ENCODE measurements at places on chromosomes 3 and 15. TPM values are rescaled to one million over a fixed set of nuclear protein-coding genes. Genes with fewer than 3 reads are reported as not detected.

The BLM gene
- total RNA-seq = 12.5 TPM

The CFAP91 gene
- total RNA-seq = 0.17 TPM

The MOBP gene
- not detected for total RNA-seq

The COL8A1 gene
- 36.4 TPM for total RNA-seq

The MUC20 gene
- total RNA-seq = 0.17 TPM

The CHRM5 gene
- total RNA-seq = not detected

The PPM1L gene
- total RNA-seq = 0.06 TPM

The SLC24A5 gene
- total RNA-seq = not detected

DNA sequence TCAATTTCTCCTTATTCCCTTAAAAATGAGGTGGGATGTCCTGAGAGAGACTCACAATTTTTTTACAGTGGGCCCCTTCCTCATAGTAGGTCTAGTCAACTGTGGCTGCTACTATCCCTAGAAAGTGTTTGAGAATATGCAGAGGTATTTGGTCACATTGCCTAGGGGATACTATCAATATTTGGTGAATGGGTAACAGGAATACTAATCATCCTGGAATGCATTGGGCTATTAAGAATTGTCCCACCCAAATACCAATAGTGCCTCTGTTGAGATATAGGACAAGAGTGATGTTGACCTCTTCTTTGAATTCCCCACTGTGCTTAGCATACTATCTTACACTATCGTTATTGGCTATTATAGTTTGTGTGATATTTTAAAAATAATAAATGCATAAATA, 389.4 kb downstream of the DIPK2A start:
- no peak for DNase-seq

DNA sequence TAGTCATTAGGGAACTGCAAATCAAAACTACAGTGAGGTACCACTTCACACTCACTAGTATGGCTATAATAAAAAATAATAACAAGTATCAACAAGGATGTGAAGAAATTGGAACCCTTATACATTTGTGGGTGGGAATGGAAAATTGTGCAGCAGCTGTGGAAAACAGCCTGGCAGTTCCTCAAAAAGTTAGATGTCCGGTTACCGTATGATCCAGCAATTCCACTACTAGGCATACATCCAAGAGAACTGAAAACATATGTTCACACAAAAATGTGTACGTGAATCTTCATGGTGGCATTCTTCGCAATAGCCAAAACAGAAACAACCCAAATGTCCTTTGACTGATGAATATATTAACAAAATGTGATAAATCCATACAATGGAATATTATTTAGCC, 187.9 kb upstream of the LYSMD4 start:
- no peak for DNase-seq

DNA sequence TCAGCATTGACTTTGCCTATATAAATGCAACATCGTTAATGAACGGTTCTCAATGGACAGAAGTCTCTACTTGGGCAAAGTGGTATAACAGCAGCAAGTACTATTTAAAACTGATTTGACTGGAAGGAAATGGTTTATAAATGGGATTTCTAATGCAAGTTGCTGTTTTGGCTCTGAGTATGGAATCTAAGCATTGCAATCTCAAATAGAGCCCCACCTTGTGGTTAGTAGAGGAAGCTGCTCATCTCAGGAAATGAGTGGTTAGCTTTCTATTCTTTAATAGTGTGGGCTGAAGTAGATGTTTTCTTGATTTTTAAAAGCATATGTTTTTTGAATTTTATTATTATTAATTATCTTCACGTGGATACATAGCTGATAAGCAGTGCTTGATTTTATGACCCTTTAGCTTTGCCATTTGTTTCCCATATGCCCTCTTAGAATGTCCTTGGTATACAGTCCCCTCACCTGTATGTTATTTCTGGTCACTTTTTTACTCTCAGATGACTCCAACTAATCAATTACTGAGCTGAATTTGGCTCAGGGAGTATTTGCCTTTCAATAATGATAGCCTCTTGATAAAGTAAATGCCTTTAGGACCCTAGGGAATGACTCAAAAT, 67.1 kb downstream of the OXSM start:
- DNase-seq = peak; percentile 16

DNA sequence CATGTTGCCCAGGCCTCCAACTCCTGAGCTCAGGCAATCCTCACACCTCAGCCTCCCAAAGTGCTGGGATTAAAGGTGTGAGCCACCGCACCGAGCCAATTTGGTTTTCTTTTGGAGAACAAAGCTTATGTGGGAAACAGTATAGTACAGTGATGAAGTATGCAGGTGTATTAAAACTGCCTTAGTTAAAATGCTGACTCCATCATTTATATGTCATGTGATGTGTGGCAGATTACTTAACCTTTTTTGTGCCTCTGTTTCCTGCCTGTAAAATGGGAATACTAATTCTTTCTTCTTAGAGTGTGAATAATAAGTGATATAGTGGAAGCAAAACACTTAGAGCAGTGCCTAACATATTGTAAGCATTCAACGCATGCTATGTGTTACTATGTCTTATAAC, 48.0 kb upstream of the TEX55 start:
- DNase-seq = no peak

GRCh38 chr3:113214917-113215595, 3.7 kb downstream of the BOC start:
- DNase-seq = no peak

GRCh38 chr15:74044267-74045110, 37.9 kb downstream of the GOLGA6A start:
- DNase-seq = no peak

DNA sequence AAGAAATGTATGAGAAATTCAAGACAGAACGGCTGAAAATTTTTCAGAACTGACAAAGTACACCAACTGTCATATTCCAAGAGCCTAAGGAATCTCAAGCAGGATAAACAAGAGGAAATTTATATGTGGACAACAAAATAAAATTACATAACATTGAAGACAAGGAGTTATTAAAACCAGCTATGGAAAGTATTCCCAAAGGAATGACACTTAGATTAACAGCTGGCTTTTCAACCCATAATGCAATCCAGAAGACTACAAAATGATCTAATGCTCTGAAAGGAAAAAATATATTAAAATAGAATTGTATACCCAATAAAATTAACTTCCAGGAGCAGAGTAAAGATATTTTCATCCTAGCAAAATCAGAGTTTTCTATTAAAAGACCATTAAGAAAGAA, 132.2 kb upstream of the BNIP2 start:
- DNase-seq = no peak

DNA sequence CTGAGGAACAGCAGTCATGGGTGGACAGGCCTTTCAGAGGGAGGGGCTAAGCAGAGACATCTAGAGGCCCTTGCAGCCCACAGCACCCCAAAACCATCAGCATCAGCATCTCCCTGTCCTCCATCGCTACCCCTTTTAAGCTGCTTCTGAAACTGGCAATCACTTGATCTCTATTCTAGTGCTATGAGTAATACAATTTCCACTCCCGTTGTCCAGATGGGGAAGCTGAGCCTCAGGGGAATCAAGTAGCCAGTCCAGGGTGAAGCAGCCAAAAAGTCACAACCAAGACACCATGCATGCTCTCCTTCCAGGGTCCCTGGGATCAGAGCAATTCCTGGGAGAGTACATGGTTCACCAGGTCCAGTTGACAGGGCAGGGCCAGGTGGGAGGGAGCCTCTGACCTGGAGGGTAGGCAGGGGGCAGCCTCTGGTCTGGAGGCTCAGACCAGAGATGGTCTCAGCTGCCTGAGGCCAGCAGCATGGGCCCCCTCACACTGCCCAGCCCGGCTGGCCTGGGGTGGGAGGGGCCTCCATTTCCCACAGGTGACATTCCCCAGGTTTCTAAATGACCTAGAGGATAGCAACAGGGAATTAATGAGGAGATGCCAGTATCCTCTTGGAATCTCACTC, 30.0 kb downstream of the KLHL25 start:
- no peak for DNase-seq

DNA sequence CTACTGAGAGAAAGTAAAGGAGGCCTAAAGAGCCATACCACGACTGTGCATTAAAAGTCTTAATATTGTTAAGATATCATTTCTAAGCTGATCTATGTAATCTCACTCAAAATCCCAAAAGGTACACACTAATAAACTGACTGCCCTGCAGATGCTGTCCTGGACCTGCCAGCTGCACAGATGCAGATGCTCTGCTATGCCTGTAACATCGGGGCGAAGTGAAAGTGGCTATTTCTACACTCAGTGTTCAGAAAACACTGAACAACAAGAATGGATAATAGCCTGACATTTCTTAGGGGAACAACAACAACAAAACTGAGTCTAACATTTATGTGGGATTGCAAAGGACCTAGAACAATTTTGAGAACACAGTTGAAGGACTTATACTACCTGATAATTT, 31.9 kb downstream of the RAD18 start:
- no peak for DNase-seq

DNA sequence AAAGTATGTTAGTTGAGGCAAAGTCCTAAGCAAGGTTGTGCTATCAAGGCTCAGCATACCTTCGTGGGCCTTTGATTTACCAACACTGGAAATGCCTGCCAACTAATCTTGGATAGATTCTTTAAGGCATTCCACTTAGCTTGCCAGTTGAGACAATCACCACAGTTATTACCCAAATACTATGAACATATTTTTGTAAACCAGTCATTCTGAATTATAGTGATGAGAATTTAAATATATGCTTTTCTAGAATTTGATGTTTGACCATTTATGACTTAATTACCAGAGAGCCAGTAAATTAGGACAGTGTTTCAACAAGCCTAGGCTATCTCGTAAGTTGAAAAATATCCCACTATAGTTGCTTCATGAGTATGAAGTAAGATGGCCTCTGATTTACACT, 15.5 kb downstream of the TRIM59 start:
- DNase-seq = no peak

DNA sequence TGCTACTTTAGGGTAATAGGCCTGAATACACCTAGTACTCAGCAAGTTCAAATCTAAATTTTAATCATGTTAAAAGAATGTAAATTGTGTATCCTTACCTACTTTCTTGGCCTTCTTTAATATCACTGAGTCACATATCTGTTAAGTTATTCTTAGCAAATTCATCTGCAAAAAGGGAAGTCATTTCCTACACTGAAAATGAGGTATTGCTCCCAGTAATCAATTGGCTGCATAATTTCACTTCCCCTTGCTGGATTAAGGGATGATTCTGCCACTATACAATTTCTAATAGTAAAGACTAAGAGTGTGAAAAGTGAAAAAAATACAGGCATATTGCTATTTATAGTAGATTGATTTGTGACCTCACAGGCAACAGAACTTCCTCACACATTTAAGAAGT, 47.8 kb downstream of the CCDC54 start:
- DNase-seq = no peak

DNA sequence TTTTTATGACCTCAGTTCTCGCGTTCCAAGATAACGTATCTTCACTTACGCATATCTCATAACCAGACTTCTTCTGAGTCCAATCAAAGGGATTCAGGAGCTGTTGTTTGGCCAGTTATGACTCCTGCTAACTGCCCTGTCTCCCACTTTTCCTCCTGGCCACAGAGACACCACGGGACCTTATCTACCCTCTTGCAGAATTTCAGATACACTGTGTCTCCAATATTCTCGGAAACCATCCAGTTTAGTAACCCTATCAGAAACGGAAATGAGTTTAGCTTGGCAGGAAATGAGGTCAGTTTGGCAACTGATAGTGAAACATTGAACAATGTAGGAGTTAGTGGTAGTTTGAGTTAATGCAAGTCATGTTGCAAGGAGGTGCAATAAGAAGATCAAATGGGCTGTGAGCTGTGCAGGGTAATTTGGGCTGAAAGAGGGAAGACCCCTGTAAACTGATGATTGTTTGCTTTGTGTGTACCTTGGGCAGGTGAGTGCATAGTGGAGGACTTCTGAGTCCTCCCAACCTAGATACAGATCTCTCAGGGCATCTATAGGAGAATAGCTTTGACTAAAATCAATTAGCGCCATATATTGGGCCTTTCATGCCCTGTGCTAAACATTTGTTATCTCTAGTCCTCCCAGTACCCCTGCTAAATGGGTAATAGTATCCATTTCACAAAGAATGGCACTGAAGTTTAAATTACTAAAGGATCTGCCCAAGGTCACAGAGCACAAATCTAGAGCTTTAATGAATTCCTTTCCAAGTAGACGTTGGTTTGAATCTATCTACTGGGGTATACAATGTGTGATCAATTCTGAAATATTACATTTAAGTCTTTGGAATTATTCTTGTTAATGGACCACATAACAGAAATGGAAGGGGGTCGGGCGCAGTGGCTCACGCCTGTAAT, 41.3 kb upstream of the PIK3CB start:
- DNase-seq = no peak

DNA sequence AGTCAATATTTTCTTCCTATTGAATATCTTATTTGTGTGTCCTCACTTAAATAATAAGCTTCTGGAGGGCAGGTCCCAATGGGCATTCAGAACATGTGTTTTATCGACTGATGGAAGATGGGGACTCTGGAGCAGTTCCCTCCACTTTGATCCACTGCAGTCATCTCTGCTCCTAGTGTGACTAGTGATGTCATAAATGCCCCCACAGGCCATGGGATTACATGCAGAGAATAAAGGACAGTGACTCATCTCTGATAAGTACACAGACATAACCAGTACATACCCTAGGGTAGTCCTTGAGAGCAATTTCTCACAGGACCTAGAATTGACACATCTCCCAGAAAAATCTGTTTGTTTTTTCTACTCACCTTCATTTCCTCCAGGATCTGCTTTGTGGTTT, 49.4 kb upstream of the FMN1 start:
- DNase-seq = peak; percentile 69

DNA sequence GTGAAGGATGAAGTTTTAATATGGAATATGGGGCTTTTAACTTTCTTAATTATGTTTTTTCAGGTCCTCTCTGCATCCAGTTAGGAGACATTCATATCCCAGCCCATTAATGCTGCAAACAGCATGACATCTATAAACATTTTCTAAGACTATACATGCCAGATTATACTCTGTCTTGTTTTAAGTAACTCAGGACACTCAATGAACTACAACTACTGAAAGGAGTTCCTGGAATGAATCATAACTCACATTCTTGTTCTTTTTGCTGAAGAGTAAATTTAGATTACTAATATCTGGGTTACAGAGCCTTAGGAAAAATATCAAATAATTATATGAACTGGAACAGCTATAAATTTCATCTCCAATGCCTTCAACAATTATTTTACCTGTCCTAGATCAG, 167.4 kb downstream of the STAG1 start:
- no peak for DNase-seq

GRCh38 chr3:191192941-191193340, 6.1 kb upstream of the OSTN start:
- DNase-seq = no peak

DNA sequence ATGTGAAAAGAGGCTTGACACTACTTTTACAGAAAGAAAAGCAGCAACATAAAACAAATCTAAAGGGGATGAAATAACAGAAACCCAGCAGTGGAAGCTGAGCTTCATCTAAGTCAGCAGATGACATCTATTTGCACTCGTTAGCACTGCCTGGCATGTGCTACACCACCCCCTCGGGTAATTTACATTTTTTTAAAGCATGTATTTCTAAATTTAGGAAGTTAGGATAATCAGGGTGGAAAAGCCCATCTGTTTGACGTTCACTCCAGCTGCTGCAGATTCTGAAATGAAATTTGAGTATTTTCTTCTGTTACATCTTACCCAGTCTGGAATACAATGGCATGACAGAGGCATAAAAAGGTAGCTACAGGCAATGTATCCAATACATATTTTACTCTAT, 20.7 kb downstream of the IGSF11 start:
- DNase-seq = no peak

Data from Caki2 (cell line).